T-helper 17 cell (primary cell): ENCODE measurements at places on chromosomes 13 and 19.

DNA sequence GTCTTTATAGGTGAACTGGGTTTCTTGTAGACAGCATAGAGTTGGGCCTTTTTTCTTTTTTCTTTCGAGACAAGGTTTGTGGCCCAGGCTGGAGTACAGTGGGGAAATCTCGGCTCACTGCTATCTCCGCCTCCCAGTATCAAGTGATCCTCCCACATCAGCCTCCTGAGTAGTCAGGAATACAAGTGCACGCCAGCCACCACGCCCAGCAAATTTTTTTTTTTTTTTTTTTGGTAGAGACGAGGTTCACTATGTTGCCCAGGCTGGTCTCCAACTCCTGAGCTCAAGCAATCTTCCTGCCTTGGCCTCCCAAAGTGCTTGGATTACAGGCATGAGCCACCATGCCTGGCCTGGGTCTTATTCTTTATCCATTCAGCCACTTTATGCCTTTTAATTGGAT lies 5.1 kb upstream of the CALM3 start:
- no peak for DNase-seq

DNA sequence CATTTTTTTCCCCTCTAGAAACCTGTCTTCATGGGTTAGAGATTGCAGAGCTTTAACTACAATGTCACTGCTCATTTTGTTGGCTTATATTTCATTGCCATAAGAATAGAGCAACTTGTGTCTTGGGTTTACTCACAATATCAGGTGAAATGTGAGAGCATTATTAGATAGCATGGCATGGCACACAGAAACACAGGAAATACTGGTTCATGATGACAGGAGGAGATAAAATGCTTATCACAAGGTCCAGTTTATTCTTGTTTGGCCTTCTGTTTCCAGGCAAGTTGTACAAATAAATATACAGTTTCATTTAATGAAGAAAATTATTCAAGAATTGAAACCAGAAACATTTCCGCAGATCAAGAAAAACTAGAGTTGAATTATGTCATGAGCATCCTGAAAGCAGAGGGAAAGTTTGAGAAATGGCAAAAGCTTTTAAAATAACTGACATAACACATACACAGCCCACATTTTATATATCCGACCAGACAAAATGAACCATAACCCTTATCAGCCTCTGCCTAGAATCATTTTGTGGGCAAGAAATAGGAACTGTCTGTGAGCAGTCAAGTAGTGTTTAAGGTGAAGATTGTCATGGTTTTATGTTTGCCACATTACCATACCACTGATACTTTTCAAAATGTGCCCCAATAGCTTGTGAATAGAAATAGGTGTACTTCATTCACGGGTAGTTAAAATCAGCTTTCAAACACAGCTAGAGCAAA lies 297.9 kb upstream of the ARGLU1 start:
- no peak for DNase-seq

- DNase-seq = no peak
These were observed 49.1 kb downstream of the WASF3 start for GRCh38 chr13:26606631-26607030.

GRCh38 chr19:17577457-17578097 lies 22.1 kb downstream of the COLGALT1 start:
- DNase-seq = no peak

DNA sequence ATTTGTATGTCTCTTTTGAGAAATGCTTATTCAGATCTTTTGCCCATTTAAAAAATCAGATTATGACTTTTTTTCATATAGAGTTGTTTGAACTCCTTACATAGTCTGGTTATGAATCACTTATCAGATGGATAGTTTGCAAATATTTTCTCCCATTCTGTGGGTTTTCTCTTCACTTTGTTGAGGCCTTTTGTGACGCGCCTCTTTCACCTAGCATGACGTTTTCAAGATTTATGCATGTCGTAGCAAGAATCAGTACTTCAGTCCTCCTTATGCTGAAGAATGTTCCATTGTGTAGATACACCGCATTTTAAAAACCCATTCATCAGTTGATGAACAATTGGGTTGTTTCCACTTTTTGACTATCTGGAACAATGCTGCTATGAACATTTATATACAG lies 13.4 kb downstream of the PABPC3 start:
- DNase-seq = no peak

- DNase-seq = no peak
These were observed 190.2 kb downstream of the TEX29 start for GRCh38 chr13:111510502-111511218.

DNA sequence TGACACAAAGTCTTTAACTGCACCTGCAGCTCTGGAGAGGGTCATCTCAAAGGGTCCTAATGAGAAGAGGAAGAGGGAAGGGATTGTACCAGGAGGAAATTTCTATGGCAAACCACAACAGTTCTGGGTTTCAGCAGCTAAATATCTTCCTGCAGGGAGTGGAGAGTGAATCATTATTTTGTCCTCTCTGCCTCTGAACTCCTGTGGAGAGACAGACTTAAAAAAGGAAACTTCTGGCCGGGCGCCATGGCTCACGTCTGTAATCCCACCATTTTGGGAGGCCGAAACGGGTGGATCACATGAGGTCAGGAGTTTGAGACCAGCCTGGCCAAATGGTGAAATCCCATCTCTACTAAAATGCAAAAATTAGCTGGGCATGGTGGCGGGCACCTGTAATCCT lies 16.9 kb upstream of the C1QTNF9 start:
- DNase-seq = no peak

DNA sequence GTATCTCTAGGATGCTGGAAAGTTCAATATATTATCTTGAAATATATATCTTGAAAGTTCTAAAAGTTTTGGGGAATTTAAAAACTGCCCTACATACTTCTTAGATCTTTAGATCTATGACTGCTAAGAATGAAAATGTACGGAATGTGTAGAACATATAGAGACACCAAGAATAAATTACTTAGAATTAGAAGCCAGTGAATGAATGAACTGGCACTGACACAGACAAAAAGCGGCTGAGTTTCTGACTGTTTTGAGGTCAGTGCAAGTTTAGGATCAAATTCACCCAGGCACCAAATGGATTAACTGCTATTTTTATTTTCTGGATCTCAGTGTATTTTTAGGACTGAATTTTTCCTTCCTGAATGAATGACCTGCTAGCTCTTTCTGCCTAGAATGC lies 411.2 kb downstream of the KCTD12 start:
- DNase-seq = no peak

DNA sequence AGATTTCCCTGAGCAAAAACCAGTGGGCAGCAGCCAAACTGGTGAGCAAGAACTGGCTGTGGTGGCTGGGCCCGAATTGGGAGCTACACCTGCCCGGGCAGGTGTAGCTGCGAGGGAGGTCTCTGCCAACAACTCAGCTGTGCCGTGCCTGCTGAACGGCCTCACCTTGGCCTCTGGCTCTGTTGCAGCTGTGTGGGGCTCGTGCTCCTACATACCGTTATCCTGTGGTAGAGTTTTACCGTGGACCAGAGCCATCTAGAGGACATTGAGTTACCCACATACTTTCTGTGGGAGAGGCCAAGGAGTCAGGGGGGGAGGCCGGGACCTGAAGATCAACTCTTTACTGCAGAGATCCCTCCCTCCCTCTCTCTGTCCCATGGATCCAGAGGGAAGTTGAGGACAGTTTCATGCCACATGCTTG lies 113.2 kb downstream of the TM9SF2 start:
- DNase-seq = no peak

GRCh38 chr13:97026531-97027161 lies 32.4 kb upstream of the OXGR1 start:
- no peak for DNase-seq

DNA sequence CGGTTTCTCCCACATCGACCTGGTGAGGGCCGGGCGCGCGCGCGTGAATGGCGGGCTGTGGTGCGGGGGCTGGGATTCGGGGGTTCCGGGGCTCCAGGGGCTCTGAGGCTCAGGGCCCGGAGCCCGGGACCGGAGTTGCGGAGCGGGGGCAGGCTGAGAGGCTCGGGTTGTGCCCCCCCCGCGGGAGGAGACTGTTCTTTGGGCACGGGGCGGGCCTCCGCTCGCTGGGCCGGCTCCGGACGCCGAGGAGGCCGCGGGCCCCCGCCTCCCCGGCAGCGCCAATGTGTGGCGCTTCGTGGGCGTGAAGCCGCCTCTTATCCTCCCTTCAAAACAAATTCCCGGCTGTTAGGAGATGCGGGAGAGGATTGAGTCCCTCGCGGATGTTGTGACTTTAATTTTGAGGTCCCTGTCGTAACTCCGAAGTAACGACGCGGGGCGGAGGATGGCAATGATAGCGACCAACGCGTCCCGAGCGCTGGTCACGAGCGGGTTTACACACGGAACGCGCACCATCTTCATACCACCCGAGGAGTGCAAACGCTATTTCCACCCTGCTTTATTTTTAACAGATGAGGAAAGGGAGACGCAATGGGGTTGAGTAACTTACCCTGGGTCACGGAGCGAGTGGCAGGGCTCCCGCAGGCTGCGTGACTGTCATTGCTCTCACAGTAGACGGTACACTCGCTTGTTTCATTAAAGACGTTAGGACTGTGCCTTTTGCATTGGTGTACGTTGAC lies 536 bp downstream of the UBA2 start:
- no peak for DNase-seq

DNA sequence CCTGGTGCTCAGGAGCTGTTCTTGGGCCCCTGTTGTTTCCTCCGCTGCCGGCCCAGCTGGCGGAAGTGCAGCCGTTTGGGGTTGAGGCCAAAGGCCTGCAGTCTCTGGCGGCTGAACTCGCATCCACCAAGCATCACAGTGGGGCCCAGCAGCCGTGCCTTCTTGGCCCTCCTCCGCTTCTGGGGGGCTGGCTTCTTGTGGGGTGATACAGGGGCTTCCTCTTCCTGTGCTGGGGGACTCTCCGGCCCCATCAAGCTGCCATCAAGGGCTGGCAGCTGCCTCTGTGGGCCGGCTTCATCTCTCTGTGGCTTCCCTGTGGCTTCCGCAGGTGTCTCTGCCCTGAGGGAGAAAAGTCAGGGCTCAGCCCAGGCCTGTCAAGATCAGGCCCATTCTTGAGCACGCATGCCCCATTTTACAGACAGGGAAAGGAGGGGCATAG lies 10.3 kb downstream of the ATG4D start:
- DNase-seq = peak; percentile 45

- no peak for DNase-seq
These were observed 6.7 kb downstream of the CAMSAP3 start for GRCh38 chr19:7602240-7602934.

GRCh38 chr13:76976490-76976889 lies 15.4 kb upstream of the CLN5 start:
- DNase-seq = no peak

GRCh38 chr13:57673197-57673596 lies 41.7 kb downstream of the PCDH17 start:
- no peak for DNase-seq

DNA sequence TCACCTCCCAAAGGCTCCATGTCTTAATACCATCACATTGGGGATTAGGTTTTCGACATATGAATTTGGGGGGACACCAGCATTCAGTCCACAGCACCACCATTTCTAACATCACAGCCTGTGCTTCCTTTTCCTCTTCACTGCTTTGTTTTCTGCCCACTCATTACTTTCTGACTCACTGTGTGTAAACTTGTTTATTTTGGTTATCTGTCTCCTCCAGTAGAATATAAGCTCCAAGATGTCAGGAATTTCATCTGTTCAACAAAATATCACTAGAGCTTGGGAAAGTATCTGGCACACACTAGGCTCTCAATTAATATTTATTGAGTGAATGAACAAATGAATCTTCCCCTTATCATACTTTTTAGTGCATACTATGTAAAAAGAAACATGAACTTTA lies 152.0 kb downstream of the NUFIP1 start:
- DNase-seq = no peak

GRCh38 chr13:20206698-20207235 lies 14.0 kb upstream of the GJB2 start:
- no peak for DNase-seq

DNA sequence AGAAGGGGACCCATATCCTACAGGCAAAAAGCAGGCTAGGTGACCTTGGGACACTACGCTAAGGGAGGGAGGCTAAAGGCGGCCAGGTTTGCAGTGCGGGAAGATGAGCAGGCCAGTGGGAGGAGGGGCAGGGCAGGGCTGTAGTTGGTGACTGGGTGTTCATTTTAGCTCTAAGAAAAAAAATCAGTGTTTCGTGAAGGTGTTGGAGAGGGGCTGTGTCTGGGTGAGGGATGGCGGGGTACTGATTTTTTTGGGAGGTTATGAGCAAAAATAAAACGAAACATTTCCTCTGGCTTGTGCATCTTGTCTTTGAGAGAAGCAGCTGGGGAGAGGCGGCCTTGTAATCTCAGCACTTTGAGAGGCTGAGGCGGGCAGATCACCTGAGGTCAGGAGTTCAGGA lies 4.3 kb upstream of the NUP62 start:
- DNase-seq = no peak

DNA sequence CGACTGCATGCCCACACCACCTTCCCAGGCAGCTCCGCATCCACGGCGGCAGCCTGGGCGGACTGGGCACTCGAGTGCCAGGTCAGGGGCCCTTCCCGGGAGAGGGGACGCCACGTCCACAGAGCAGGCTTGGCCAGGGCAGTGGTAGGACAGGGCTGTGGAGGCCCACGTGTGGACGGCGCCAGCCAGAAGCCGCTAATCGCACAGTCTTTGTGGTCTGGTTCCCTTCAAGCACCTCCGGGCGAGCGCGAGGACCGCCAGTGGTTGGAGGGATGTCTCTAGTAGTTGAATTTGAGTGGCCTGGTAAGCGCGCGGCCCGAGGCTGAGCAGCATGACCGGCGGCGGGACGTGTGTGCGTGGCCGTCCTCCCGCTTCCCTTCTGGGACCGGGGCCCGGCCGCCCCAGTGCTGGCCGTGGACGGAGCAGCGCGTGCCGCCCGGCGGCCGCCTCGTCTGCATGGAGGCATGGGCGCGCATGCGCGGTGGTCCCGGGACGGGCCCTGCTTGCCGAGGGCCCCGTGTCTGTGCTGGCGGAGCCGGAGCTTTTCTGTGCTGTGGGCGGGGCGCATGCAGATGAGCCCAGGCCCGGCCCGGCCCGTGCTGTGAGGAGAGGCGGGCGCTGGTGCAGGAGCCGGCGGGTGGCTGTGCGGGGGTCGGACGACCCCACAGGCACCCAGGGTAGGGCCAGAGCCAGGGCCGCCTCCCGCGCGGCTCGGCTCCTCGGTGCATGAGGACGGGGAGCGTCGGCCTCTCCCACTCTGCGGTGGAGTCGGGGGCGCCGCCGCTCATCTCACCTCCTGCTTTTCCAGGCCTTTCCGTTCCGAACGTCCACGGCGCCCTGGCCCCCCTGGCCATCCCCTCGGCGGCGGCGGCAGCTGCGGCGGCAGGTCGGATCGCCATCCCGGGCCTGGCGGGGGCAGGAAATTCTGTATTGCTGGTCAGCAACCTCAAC lies 8.6 kb downstream of the PTBP1 start:
- DNase-seq = no peak

GRCh38 chr19:4206818-4207484 lies 22.4 kb upstream of the EBI3 start:
- DNase-seq = no peak

- DNase-seq = no peak
These were observed 12.3 kb upstream of the DNMT1 start for GRCh38 chr19:10207026-10207425.

DNA sequence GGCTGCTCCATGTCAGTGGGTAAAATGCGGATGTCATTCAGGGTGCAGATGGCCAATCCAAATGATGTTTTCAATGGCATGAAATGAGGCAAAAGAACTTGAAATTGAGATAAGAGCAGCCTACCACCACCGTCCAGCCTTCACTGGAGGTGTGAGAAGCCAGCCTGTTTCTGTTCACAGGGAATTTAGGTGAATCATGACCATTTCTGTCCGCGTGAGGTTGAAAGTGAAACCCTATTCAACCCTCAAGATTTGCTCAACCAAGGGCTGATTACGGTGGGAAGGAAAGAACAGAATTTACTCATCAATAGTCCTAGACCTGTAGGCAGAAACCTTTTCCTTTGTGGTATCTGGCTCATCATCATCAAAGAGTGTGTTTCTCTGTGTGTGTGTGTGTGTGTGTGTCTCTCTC lies 370.7 kb downstream of the COG6 start:
- DNase-seq = no peak
